ENCODE measurements at places on chromosomes 13 and 19.
A peak's percentile ranks its signal among the peaks of the same experiment; 100 is the strongest.

DNA sequence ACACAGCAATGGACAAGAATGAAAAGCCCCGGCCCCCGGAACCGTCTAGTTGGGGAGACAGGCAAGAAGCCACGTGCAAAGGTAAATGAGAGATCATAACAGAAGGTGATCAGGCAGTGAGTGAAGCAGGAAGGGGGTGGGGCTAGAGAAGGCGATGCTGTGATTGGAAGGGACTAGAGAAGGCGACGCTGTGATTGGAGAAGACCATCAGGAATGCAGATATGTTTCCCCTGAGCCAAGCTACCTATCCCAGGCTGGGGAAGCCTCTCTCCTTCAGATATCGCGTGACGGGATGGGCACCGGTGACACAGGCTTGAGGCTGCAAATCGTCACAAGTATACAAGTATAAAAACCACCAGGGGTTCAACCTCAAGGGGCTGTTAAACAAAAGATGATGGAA lies 21.8 kb downstream of the DCAF15 start:
- peak; percentile 78 for DNase-seq

GRCh38 chr19:53985863-53986262 lies 5.6 kb upstream of the CACNG6 start:
- no peak for DNase-seq

DNA sequence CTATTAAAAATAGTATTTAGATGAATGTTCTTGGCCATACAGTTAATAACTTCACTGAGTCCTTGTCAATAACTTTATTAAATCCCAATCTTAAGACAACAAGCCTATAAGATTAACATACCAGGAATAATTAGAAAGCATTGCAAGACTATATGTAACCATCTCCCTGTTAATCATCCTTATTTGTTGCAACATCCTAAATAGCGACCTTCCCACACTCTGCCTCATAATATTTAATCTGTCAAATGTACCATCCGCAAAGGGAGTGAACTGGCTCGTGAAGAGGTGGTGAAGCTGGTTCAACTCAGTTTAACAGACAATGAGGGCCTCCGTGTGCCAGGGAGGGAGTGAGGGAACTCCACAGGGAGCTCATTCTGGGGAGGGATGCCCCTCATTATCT lies 33.9 kb downstream of the KL start:
- no peak for DNase-seq

DNA sequence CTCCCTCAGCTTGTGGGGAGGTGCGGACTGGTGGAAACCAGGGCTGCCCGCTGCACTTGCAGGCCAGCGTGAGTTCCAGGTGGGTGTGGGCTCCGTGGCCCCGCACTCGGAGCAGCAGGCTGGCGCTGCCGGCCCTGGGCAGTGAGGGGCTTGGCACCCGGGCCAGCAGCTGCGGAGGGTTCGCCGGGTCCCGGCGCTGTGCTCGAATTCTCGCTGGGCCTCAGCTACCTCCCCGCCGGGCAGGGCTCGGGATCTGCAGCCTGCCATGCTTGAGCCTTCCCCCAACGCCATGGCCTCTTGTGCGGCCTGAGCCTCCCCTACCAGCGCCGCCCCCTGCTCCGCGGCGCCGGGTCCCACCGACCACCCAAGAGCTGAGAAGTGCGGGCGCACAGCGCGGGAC lies 71.6 kb upstream of the ADGRL1 start:
- DNase-seq: no peak

DNA sequence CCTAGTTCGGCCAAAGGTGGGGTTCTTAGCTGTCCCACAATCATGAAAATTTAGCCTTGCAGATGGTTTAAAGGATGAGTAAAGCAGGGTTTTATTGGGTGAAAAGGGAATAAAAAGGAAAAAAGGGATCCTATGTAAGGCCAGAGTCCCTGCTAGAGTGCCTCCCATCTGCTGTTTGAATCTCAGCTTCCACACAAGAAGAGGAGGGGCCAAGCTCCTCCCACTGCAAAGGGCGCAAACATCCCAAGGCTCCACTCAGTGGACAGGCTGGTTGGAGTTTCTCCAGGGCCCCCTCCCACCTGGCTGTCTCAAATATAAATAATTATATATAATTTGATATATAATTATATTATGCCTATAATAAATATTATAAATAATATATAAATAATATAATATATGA lies 1272.1 kb upstream of the PCDH20 start:
- DNase-seq: no peak

GRCh38 chr13:98521461-98522247 lies 55.3 kb downstream of the STK24 start:
- DNase-seq: no peak

GRCh38 chr19:19214892-19215291 lies 3.1 kb downstream of the NCAN start:
- no peak for DNase-seq

DNA sequence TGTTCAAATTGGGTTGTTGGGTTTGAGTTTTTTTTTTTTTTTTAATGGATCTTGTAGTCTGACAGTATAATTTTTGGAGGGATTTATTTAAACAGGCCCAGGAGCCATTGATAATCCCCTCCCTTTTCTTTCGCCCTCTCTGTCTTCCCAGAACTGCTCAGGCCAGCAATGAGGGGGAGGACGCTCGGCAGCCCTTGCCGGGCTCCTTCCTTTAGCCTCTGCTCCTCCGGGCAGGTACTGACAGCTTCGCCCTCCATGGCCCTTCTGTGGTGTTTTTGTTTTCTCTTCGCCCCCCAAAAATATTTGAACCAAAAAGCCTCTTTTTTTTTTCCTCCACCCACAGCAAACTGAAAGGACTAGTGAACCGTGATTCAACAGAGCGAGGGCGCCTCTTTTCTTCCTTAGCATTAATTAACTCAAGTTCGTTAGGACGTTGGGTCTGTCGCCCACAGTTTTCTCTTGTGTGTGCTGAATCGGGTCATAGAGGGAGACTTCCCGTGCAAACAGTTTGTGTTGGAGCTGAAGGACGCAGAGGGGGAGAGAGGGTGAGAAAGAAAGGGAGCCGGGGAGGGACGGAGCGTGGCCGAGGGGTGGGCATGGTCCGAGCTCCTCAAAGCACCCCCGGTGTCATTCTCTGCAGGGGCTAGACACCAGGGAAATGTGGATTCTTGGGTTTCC lies 21.5 kb downstream of the NFIX start:
- no peak for DNase-seq

DNA sequence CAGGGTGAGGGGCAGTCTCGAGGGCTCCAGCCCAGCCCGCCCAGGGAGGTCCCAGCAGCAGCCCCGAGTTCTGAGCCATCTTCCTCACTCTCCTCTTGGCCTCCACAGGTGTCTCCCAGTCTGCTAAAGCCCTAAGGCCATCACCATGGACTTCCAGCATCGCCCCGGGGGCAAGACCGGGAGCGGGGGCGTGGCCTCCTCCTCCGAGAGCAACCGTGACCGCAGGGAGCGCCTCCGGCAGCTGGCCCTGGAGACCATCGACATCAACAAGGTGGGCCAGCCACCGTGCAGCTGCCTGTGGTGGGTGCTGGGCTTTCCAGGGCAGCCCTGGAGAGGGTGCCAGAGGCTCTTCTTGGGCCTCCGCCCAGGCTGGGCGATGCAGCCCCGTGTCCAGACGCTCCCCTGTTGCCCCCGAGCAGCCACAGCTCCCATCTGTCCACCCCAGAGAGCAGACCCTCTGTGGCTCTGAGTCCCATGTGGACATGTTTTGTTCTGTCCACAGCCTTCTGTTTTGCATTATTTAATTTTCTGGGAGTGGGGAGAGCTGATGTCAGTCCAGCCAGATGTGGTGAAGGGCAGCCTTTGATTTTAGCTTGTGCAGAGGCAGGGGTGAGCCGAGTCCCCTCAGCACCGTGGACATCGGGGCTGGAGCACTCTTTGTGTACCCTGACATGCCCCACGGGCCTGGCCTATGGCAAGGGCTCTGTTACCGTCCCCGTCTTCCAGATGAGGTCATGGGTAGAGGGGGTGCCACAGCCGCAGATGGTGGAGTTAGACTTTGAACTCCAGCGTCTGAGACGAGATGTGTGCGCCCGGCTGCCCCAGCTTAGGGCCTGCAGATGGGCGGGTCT lies 5.6 kb upstream of the AMH start:
- DNase-seq: no peak

DNA sequence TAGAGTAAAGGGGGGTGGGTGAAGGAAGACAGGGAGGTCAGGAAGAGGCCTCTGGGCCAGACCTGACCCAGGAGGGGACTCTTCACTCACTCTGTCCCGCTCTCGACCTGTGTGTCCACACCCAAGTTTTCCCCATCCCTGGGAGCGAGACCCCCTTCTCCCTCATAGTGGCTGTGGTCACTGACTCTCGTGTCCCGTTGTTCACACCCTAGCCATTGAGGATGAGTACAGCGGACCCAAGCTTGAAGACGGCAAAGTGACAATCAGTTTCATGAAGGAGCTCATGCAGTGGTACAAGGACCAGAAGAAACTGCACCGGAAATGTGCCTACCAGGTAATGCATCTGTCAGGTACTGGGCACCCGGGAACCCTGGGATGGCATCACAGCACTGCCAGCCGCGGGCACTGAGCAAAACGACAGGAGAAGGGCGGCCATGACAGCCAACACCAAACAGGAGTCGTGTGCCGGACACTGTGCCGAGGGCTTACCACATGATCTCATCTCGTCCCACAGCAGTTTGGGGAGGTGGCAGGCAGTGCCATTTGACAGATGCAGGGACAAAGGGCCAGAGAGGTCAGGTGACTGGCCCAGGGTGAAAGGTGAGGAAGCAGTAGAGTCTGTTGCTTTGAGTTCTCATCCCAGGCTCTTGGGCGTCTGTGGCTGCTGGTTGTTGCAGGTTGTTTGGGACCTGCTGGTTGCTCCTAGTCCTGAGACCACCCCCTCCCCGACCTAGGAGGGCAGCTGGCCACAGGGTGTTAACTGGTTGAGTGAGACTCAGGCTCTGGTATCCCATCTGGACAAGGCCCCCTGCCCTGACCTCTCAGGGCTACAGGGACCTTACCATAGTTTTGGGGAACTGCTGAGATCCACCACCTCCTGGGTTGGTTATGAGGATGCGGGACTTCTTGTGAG lies 29.6 kb downstream of the PPP5C start:
- DNase-seq: no peak

DNA sequence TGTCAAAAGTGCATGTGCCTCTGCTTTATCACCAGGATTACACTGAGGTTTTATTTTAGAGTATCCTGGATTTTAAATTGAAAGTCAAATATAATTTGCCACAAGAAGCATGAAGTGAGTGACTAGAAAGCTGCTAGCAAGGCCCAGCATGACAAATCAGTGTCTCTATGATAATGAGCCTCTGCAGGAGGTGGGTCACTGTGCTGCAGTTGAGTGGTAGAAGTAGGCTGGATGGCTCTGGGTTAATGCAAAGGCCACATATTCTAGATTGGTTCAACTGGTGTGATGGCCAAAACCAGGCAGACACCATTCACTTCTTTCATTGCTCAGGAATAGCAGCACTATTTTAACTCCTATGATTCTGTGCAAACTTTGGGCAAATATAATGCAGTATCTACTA lies 491.5 kb downstream of the OLFM4 start:
- DNase-seq: no peak

- no peak for DNase-seq
These were observed 216.4 kb downstream of the DCT start for GRCh38 chr13:94263038-94263437.

DNA sequence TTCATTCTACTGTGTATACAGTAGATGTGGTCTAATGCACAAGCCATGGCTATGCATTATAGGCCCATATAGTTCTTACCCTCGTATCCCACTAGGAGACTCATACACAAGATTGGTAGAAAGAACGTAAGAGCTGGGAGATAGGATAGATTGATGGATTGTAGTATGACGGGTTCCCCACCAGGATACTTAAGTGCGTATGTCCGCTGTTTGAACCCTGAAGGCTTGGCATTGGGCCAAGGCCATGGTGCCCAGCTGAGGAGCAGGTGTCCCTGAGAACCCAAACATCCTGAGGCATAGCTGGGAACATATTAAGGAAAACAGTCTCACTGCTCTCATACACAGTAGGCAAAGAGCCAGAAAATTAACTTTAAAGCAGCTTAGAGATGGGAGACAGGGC lies 617.5 kb upstream of the KLF12 start:
- no peak for DNase-seq
